ENCODE measurements at places on chromosomes 2 and 18. TPM values are rescaled to one million over a fixed set of nuclear protein-coding genes. Genes with fewer than 3 reads are reported as not detected.

Gene MARCHF7
- polyA plus RNA-seq, result 22.6 TPM

Gene FMNL2
- 18.8 TPM for polyA plus RNA-seq

Gene PTPRN
- polyA plus RNA-seq, result 0.11 TPM

Gene CNTNAP5
- polyA plus RNA-seq, result not detected

Gene CLK1
- polyA plus RNA-seq, result 69.1 TPM

Gene TNFRSF11A
- 1.2 TPM for polyA plus RNA-seq

Gene FKBP7
- 7.7 TPM for polyA plus RNA-seq

Gene SNED1
- polyA plus RNA-seq, result 5.9 TPM

Gene SOX11
- polyA plus RNA-seq, result not detected

Gene SFTPB
- polyA plus RNA-seq, result 12,892 TPM

Gene PIEZO2
- 4.5 TPM for polyA plus RNA-seq

Gene ERICH2
- polyA plus RNA-seq, result 34.9 TPM

Gene ALK
- polyA plus RNA-seq, result not detected

Gene GAD1
- 0.08 TPM for polyA plus RNA-seq

Gene GRB14
- 1.1 TPM for polyA plus RNA-seq

Gene C2orf66
- polyA plus RNA-seq, result 0.18 TPM

Gene MYCN
- 0.23 TPM for polyA plus RNA-seq

Gene ACSL3
- polyA plus RNA-seq, result 22.2 TPM
